ENCODE measurements at places on chromosomes 12 and 14.

DNA sequence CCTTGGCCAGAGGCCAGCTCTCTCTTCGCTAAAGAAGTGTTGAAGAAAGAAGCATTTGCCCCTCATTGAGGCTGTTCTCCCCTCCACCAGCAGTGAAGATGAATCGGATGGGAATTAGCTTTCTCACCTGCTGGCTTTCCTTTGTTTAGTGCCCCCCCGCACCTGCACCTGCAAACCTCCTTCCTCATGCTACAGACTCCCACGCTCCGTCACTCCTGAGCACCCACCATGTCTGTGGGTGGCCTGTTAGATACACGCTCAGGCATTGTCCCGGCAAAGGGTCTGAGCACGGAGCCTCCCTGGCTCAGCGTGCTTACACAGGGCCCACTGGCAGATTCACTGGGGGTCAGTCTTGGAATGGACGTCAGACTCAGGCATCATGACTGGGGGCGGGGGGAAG lies 121.6 kb downstream of the GLT1D1 start:
- DNase-seq: no peak

GRCh38 chr12:98954506-98954905 lies 309.4 kb downstream of the APAF1 start:
- DNase-seq: no peak

GRCh38 chr14:102690509-102691286 lies 86.6 kb upstream of the TRAF3 start:
- peak; percentile 3 for DNase-seq

GRCh38 chr12:114954511-114955055 lies 270.6 kb upstream of the TBX3 start:
- no peak for DNase-seq

GRCh38 chr12:5689773-5690172 lies 255.3 kb downstream of the ANO2 start:
- DNase-seq: no peak

DNA sequence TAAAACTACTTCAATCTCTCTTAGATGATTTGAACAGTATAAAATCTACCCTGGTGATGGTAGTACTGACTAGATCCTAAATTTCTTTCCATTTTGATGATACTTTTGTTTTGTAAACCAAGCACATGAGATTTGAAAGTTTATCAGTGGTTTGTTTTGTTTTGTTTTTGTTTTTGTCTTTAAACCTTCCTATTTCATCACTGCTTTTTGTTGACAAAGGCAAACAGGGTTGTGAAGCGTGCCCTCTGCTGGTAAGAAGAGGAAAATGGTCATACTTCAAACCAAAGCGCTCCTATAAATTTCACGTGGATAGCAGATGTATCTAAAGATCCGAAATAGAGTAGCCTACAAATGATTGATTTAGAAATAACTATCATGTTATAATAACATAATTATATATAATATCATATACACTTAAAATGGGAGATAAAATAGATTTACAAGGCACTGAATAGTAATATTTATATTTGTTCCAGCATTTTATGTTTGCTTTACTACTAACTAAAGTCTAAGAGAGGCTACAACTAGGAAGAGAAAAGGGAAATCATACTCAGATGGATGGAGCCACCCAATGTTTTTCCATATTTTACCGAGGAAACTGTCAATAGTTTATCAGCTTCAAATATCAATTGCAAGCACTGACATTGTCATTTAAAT lies 254.0 kb upstream of the USP15 start:
- peak; percentile 3 for DNase-seq

- no peak for DNase-seq
Observed at GRCh38 chr12:68081561-68081960, 78.0 kb downstream of the IFNG start.

DNA sequence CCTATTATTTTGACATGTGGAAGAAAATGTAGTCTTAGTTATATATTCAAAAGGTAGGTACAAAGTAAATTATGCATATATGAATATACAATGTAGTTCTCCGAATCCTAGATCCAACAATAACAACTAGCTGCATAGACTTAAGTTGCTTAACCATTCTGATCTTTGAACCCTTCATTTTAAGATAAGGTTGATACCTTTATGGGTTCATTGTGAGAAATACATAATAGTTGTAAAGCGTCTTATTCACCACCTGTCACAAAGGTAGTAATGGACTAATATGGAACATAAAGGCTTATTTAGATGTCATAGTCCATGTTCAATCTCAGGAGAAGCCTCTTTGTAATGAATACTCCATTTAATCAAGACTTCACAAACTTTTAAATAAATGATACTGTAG lies 263.6 kb downstream of the TMTC2 start:
- no peak for DNase-seq

- no peak for DNase-seq
Observed at GRCh38 chr12:1533602-1534304, 60.6 kb downstream of the FBXL14 start.

DNA sequence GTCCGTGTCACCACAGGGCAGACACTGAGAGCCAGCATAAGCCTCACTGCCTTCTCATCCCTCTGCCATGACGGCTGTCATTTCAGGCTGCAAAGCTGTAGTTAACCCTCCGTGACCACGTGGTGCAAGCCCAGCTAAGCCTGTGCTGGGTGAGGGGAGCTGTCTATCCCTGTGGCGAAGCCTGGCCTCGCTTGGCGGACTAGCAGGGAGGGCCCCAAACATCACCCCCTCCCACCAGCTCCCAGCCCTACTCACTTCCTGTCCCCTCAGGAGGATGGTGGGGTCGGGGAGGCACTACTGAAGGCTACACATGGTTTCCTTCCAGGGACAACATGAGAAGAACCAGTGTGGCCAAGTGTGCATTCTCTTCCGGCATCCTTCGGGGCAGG lies 88.2 kb downstream of the CHGA start:
- DNase-seq: no peak

- no peak for DNase-seq
Observed at GRCh38 chr12:92234533-92234932, 88.9 kb upstream of the BTG1 start.

DNA sequence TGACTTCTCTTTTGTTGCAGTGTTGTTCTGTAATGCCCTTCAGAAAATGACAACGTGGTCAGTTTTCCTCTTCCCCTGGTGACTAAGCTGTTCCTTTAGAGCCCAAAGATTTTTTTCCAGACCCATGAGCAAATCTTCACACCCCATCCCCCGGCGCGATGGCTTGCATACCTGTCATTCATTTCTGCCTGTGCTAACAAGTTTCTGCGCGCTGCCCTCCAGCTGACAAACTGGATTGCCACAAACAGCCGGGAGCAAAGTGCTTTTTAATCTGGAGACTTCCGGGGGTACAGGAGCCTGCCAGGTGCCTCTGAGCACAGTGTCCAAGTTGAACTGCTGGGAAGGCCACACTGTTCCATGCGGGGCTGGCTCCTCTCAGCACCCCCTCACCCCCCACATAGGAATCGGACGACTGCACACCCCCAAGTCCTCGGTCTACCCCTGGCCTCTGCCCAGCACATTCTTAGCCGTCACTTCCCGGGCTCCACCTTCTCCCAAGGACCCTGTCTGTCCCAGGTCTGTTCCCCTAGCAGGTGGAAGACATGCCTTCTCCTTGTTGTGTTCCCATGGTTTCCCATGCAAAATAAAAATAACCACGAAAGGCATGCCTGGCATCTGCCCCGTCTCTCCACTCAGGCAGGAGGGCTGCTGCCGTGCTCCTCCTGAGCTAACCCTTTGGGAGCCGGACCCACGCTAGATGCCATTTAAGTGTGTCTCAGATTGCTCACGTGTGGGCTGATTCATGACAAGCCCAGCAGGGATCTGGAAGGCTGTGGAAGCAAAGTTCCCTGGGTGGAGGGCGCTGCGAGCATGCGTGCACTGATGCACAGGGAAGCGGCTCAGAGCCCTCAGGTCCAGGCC lies 14.1 kb downstream of the RILPL1 start:
- DNase-seq: peak; percentile 87

Measured in epithelial cell of prostate (primary cell).